ENCODE measurements at places on chromosomes 6 and 20. TPM values are rescaled to one million over a fixed set of nuclear protein-coding genes. Genes with fewer than 3 reads are reported as not detected.

Gene TCP11
- total RNA-seq, result 0.60 TPM

Gene TREM1
- total RNA-seq, result not detected

Gene GNAS-AS1
- total RNA-seq, result 1.3 TPM

Gene FERMT1
- 9.5 TPM for total RNA-seq

Gene TRIM40
- not detected for total RNA-seq

Gene SLC17A1
- total RNA-seq, result not detected

Gene LST1
- total RNA-seq, result not detected

Gene GSTA3
- not detected for total RNA-seq

Gene GPX5
- not detected for total RNA-seq

Gene CYP24A1
- total RNA-seq, result 0.28 TPM

Gene RAB44
- 0.23 TPM for total RNA-seq

Gene KHDC1L
- total RNA-seq, result not detected

Gene HSPA1L
- total RNA-seq, result 1.2 TPM

Gene OOEP
- total RNA-seq, result not detected

DNA sequence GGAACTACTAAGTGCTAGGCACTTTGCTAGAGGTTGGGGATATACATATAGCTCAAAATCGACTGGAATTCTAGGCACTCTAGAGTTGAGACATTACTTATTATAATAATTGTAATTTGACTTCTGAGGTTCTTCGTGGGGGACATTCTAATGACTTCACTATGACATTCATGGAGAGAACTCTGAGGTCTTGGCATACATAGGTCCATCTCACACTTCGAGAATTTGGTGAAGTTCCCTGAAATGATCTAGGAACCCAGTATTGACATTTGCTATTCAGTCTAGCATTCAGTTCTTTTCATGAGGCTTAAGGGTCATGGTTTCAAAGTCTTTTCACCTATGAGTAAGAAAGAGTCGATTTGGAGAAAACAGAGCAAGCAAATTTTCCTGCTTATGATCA lies 446.6 kb upstream of the JAG1 start:
- DNase-seq, result no peak

- no peak for DNase-seq
These were observed 6.0 kb upstream of the DNMT3B start for GRCh38 chr20:32756156-32756555.

DNA sequence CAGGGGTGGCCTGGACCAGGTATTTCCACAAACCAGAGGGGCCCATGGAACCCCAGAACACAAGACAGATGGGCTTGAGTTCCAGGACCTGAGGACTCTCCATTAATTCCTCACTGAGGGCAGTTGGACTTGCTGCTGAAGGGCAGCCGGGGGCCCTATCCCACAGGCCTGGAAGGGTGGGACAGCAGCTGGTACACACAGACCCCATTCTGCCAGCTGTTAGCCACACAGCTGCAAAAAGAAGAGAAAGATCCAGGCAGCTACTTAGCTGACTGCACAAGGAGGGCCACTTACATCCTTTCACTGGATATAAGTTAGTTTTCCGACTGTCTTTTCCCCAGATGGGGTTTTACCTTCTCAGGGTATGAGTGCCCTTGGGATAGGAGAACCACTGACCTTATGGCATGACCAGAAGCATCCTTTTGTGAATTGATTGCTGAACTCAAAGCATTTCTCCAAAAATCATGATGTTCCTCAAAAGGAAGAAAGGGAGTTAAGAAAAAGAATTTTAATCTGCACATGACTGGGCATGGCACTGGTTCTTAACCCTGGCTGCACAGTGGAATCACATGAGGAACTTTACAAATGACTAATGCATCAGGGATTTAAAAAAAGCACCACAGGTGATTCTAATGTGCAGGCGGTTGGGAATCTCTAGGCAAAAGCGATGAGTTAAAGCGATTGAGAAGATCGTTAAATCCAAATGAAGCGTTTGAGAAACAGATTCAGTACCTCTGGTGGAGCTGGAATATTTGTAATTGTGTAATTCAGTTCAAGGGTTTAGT lies 199.4 kb downstream of the TFAP2A start:
- no peak for DNase-seq

DNA sequence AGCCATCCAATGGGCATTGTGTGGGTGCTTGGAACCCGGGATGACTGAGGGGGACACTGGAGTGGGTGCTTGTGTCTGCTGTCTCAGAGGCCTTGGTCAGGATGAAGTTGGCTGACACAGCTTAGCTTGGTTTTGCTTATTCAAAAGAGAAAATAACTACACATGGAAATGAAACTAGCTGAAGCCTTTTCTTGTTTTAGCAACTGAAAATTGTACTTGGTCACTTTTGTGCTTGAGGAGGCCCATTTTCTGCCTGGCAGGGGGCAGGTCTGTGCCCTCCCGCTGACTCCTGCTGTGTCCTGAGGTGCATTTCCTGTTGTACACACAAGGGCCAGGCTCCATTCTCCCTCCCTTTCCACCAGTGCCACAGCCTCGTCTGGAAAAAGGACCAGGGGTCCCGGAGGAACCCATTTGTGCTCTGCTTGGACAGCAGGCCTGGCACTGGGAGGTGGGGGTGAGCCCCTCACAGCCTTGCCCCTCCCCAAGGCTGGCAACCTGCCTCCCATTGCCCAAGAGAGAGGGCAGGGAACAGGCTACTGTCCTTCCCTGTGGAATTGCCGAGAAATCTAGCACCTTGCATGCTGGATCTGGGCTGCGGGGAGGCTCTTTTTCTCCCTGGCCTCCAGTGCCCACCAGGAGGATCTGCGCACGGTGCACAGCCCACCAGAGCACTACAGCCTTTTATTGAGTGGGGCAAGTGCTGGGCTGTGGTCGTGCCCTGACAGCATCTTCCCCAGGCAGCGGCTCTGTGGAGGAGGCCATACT lies 49.4 kb downstream of the PYGB start:
- no peak for DNase-seq

GRCh38 chr20:61983965-61984364 lies 81.7 kb downstream of the TAF4 start:
- DNase-seq, result no peak

- DNase-seq, result no peak
These were observed 627 bp upstream of the RPP21 start for GRCh38 chr6:30344191-30344867.

DNA sequence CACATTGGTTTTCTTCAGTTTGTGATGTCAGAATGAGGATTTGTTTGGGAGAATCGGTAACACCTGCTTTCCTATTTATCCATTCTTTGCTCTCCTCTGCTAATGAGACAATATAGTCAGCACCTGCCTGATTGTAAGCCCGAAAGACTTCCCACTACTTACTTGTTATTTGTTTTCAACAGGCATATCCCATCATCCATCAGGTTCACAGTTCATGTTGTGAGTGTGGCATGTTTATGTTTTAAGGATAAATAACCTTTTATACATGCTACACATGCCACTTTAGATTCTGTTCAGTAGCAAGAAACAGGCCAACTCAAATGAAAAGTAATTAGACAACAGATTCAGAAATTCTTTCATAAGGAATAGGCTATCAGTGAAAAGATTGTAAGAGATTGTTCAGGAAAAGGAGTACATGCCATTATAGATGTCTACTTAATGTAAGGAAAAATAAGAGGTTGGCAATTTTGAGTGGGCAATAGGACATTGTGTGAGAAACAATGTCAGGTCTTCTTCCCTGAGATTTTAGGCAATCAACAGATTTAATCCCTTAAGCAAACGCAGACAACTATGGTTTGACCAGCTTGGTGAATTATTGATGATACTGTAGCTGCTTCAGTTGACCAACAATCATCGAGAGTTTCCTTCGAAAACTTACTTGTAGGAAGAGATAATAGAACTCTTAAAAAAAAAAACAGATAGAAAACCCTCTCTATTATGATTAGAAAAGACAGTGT lies 7.9 kb upstream of the GPRC6A start:
- DNase-seq, result no peak

DNA sequence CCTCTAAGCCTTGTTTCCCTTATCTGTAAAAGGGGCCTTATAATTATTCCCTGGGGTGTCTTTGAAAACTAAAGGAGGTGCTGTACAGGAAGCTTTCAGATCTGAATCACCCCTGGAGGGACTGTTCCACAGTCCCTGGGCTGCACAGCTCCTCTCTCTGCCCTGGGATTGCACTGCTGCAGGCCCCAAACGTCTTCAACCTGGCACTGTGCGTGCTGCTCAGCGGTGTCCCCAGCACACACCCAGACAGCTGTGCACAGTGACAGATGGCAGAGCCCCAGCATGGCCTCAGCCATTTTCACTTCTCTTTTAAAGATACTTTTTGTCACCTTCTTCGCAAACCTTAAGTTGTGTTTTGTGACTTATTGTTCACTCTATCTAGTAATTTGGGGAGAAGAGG lies 50.7 kb upstream of the INSM1 start:
- no peak for DNase-seq

DNA sequence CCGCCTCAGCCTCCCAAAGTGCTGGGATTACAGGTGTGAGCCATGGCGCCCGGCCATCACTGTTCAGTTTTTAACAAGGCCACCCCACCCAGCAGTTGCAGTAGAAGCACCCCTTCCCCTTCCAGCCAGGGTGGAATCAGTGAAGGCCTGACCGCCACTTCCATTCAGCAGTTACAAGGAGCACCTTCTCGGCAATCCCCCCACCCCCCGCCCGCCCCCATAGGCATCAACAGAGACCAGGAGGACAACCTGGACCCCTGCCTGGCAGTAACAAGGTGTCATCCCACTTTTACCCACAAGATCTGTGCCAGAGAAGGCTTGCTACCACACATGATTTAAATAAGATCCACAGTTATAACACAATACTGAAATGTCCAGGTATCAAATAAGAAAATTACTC lies 23.1 kb downstream of the NCR2 start:
- DNase-seq, result no peak

GRCh38 chr6:84773431-84774156 lies 9.2 kb upstream of the TBX18 start:
- no peak for DNase-seq

- DNase-seq, result no peak
These were observed 26.2 kb downstream of the PLN start for GRCh38 chr6:118574051-118574865.

GRCh38 chr6:33950891-33951889 lies 147.4 kb upstream of the MLN start:
- DNase-seq, result no peak

- DNase-seq, result no peak
These were observed 14.9 kb upstream of the SLC22A23 start for GRCh38 chr6:3471711-3472110.

GRCh38 chr6:91637217-91637616 lies 1050.3 kb upstream of the MAP3K7 start:
- no peak for DNase-seq

- no peak for DNase-seq
These were observed 189.4 kb upstream of the RNF217 start for GRCh38 chr6:124772733-124773319.

GRCh38 chr6:88089708-88090107 lies 42.1 kb downstream of the SPACA1 start:
- no peak for DNase-seq

DNA sequence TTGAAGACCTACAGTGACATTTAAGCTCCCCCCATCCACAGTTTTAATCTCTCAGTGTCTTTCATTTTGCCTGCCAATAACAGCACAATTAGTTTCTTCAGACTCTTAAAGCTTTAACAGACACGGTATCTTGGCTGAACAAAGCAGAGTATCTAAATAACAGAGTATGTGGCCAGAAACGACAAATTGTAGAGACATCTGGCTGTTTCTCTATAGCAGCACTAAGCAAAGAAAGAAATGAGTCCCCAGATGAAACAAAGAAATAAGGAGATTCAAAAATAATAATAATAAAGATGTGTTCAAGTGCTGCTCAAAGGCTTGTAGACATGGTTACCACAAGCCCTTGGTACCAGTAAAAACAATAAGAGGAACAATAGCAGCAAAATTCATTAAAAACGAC lies 97.8 kb upstream of the HDAC2 start:
- no peak for DNase-seq

- no peak for DNase-seq
These were observed 117.2 kb upstream of the ESR1 start for GRCh38 chr6:151690303-151690702.

DNA sequence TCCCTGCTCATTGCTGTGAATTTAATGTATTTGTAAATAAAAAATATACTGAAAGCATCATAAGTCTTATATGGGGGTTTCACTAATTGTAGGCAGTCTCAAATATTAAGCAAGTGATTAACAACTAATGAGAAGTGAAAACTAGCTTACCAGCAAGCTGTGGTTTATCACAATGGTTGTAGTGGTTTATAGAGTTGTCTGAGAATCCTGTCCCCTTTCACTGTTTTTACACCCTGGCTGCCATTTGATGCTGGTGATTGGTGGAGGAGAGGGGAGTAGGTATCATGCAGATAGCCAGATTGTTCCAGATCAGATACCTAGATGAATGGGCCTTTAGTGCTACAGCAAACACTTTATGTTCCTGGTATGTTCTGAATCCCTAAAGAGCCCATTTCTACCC lies 6.0 kb downstream of the MKKS start:
- no peak for DNase-seq

DNA sequence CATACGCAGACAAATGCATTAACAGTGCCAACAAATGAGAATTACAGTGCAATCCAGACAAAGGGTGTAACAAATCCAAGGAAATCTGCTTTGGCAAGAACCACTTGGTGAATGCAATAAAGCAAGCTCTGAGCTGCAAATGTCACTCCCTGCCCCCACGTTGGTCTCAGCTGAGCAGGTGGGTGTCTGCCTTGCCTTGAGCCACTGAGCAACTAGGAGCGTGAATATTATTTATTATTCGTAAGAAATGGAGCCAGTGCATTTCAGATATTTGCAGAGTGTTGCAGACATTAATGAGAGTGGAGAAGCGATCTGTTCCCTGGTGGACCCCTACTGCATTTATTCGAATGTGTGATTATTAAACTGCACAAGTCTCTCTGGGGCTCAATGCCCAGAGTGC lies 36.6 kb upstream of the F13A1 start:
- DNase-seq, result no peak

GRCh38 chr6:18507561-18507960 lies 120.4 kb downstream of the RNF144B start:
- DNase-seq, result no peak

- peak; percentile 45 for DNase-seq
These were observed 92.9 kb upstream of the ENPP5 start for GRCh38 chr6:46263707-46264086.

DNA sequence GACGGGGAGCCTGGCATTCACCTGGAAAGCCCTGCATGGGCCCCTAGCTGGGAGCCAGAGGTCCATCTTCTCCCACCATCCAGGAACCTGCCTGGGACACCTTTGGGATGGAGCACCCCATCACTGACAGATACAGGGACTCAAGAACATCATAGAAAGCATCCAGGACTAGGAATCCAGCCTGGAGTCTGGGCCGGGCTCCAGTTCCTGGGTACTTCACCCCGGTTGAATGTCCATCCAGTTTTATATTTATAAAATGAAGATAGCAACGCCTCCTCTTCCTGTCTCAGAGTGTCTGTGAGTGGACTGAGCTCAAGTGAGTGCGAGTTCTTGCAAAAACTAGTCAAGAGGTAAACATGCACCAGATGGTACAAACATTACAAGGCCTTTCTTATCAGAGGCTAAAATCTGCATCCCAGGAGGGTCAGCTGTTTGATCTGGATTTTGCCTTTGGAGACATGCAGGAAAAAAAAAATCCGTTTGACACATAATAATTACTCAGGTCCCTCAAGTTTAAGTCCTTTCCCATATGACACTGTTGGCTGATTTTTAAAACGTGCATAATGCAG lies 27.4 kb downstream of the ZC3H12D start:
- no peak for DNase-seq

All from HFFc6 (cell line).